ENCODE measurements at places on chromosomes 6 and 20.
A peak's percentile ranks its signal among the peaks of the same experiment; 100 is the strongest.

DNA sequence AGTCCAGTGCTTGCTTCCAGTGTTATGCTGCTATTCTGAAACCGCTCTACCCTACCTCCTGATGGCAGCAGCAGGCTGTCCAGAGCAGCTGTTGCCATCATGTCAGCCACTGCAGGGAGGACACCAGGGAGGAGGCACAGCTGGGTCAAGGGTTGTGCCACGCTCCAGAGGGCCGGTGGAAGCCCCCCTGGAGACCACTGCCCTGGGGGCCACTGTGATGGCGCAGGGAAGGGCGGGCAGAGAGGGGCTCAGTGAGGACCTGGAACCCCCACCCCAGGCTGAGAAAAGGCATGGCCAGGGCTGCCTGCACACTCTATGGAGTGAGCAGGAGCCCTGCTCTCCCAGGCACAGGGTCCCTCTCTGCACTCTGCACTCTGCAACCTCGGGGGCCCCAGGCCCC, 271.3 kb upstream of the BTBD3 start:
- DNase-seq = no peak

GRCh38 chr6:22112461-22112860, 184.4 kb downstream of the PRL start:
- peak; percentile 8 for DNase-seq

DNA sequence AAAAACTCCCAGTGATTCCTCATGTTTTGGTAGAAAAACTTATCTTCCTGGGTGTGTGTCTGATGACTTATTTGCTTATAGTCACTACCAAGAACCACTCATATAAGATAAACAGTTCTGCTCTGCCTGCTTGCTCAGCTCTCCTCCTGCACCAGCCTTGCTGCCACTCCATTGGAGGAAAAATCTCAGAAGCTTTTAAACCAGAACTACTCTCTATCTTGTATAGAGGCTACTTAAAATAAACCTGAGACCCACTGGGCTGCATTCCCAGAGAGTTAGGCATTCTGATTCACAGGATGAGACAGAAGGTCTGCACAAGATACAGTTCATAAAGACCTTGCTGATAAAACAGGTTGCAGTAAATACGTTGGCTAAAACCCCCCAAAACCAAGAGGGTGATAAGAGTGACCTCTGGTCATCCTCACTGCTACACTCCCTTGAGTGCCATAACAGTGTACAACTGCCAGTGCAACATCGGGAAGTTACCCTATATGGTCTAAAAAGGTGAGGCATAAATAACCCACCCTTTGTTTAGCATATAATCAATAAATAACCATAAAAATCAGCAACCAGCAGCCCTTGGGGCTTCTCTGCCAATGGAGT, 728.3 kb downstream of the EPHA7 start:
- no peak for DNase-seq

GRCh38 chr6:108707328-108707976, 140.8 kb upstream of the ARMC2 start:
- DNase-seq = no peak
